Aorta (tissue), 5 donors: ENCODE measurements at places on chromosomes 1 and 21. TPM values are rescaled to one million over a fixed set of nuclear protein-coding genes. Genes with fewer than 3 reads are reported as not detected.

- DNase-seq = no peak
These were observed 78.3 kb downstream of the SLC45A1 start for GRCh38 chr1:8396083-8396785.

DNA sequence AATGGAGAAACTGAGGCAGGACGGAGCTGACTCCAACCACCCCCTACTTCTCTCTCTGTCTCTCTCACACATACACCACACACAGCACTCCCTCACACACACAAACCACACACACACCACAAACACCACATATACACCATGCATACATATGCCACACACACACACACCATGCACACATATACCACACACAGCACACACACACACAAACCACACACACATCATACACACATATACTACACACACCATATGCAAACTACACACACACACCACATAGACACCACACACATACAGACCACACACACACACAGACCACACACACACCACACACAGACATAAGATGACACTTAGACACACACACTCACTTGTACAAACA, 94.3 kb downstream of the RIPK4 start:
- no peak for DNase-seq

DNA sequence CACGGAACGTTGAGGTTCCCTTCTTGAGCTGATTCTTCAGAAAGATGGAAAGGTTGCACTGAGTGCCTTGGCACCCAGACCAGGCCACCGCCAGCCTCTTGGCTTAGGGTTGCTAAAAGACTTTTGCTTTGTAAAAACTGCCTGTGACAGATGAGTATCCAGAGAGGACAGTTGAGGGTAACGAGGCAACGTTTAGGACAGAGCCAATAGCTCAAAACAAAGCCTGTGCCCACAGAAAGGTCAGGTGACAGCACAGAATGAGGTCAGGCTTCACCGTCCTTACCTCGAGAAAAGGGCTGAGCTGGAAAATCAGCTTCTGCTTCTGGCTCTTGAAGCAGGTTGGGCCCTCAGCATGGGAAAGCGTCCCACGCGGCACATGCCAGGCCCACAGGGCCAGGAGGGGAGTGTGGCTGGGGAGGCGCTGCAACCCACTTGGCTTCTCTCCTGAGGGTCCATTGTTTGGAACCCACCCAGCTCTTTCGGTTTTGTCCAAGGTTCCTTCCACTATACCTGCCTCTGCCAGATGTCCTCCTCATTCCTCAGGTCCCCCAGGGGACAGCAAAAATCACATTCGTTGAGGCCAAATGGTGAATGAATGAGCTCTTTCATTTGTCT, 55.5 kb downstream of the SCCPDH start:
- no peak for DNase-seq

- DNase-seq = no peak
These were observed 113.1 kb downstream of the SLC45A1 start for GRCh38 chr1:8431019-8431418.

Gene TRIM67
- total RNA-seq = not detected

Gene KRTAP21-2
- total RNA-seq = not detected

Gene ARTN
- total RNA-seq = 1.8 TPM
